CD8-positive, alpha-beta memory T cell (primary cell): ENCODE measurements at places on chromosomes 4 and X.

DNA sequence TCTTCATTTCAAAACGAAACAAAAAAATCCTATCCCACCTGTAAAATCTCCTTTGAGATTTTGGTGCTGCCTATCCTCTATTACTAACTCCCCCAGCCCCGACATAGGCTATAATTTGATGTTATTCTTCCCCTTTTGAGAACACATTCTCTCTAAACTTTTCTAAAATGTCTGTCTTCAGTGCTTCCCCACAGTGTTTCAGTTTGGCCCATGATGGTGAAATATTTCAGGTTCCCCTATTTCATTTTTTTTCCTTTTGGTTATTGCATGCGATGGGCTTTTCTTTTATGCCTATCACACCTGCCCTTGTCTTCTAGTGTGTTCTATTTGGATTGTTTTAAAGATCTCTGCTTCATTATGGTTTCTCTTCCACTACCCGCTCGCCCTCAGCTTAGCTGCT, 14.7 kb downstream of the BCORL1 start:
- no peak for DNase-seq

GRCh38 chr4:134117392-134118183, 84.0 kb downstream of the PABPC4L start:
- DNase-seq = no peak

DNA sequence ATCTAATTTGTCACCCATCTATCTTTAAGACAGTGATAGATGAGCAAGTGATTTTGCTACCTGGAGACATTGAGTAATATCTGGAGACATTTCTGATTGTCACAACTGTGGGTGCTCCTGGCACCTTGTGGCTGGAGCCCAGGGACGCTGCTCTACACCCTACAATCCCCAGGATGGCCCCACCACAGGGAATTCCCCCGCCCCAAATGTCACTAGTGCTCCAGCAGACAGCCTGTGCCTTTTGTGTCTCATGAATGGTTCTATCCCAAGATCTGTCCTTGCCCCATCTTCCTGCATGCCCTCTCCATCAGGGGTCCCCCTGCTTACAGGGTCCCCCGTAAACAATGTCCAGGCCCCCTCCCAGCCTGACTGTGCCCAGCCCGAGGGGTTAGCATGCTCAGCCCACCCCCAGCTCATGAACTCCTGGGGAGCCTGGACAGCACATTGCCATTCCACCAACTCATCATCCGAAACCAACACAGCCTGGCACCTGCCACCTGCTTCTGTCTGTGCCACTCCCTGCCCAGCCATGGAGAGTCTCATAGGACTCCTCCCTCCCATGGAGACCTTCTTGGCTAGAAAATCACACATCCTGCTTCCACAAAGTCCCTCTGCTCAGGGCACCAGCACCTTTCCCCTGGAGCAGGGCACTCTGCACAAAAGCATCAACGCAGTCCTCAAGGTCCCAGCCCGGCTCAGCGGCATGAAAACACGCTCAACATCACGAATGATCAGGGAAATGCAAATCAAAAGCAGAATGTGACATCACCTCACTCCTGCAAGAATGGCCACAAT, 5.7 kb downstream of the P2RY8 start:
- no peak for DNase-seq

GRCh38 chr4:65798498-65799127, 128.3 kb upstream of the EPHA5 start:
- no peak for DNase-seq

DNA sequence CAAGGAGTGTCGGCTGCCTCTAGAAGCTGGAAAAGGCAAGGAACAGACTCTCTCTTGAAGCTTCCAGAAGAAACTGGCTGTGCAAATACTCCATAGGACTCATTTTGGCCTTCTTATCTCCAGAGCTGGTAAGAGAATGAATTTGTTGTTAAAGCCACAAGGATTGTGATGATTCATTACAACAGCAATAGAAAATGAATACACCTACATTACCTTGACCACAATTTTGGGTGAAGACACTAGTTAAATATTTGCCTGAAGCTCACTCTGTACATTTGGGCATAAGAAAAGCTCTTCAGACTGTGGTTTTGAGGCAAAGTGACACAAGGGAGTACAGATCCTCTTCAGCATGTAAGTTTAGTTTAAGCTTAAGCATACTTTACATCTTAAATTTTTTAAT, 134.5 kb upstream of the TLL1 start:
- no peak for DNase-seq
